ENCODE measurements at places on chromosomes 5 and 9.

DNA sequence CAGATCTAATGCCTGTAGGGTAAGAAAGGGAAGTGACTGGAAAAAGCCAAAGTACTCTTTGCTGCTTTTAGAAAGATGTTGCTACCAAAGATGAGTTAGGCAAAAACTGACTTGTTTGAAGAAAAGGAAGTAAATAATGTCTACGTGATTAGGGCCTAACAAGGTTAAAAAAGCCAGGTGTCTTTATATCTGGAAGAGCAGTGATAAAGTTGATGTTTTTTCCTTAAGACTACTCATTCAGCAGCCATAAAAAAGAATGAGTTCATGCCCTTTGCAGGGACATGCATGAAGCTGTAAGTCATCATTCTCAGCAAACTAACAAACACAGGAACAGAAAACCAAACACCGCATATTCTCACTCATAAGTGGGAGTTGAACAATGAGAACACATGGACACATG is 13.5 kb upstream of the AMACR start:
- no peak for DNase-seq

GRCh38 chr5:132704875-132705274 is 31.1 kb downstream of the IL4 start:
- DNase-seq = no peak

- DNase-seq = no peak
Observed at GRCh38 chr5:79730564-79730963, 40.9 kb downstream of the CMYA5 start.

DNA sequence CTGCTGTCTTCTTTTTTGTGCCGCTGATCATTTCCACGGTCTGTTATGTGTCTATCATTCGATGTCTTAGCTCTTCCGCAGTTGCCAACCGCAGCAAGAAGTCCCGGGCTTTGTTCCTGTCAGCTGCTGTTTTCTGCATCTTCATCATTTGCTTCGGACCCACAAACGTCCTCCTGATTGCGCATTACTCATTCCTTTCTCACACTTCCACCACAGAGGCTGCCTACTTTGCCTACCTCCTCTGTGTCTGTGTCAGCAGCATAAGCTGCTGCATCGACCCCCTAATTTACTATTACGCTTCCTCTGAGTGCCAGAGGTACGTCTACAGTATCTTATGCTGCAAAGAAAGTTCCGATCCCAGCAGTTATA is 17.1 kb downstream of the F2R start:
- no peak for DNase-seq

GRCh38 chr9:94149696-94150095 is 65.4 kb downstream of the PTPDC1 start:
- DNase-seq = no peak

- DNase-seq = no peak
Observed at GRCh38 chr5:177309351-177310191, 2.1 kb downstream of the MXD3 start.

GRCh38 chr9:112355427-112355897 is 22.0 kb upstream of the PTBP3 start:
- no peak for DNase-seq

DNA sequence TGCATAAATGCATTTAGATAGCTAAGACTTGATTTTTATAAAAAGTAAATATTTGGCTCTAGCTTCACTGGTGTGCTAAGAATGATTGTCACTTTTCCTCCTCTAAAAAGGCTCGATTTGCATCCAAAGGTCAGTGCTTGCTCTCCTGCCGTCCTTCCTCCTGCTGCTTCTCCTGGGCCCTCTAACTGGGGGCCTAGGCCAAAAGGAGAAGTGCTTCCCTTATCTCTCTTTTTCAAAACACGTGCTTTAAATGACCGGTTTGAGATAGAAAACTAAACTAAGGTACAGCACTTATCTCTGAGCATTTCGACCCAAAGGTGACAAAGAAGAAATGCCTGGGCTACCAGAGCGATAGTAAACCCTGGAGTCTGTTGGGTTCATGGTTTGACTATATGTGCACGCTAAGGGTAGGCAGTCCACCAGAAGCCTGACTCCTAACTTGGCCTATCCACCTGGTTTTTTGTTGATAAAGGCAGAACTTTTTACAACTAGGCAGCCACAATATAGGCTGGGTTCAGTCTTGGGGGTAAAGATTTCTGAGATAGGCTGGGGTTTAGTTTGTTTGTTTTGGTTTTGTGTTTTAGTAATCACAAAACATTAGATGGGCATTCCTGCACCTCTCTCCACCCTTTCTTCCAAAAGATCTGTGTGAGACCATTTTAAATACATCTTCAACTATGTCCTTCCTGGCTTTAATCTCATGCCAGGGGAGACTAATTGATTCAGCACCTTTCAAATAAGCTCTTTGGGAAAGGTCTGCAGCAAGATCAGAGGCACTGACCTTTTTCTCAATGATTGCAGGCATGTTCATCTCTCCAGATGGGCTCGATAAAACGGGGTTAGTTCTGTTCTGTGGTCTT is 3.8 kb downstream of the NR2F1-AS1 start:
- DNase-seq = no peak

Measured in skeletal muscle cell (primary cell).